Hair follicle dermal papilla cell (primary cell): ENCODE measurements at places on chromosomes 12 and 14. TPM values are rescaled to one million over a fixed set of nuclear protein-coding genes. Genes with fewer than 3 reads are reported as not detected.

KRT73 gene
- total RNA-seq = not detected in 2 replicates

INSM2 gene
- not detected in 2 replicates for total RNA-seq

IL31 gene
- total RNA-seq = not detected in 2 replicates

TTC5 gene
- 15.3 and 20.5 TPM in 2 replicates for total RNA-seq
